ENCODE measurements at places on chromosomes 2 and 18.

- no peak for DNase-seq
Measured at GRCh38 chr2:121746071-121746578, 9.3 kb upstream of the TSN start.

DNA sequence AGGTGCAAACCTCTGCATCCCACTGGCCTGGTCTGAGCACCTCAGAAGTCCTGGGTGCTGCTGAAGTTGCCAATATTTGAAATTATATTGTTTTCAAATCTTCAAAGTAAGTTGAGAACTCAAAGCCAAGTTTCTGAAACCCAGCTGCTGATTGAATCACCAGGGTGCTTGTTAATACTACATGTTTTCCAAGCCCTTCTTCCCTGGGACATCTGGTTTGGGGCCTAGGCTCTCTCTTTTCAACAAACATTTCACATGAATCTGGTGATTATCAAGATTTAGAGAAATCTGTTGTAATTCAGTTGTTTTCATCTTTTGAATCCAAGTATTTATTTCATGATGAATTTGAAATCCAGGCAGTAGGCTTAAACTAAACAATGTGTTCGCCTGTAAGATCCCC, 24.4 kb downstream of the MLPH start:
- no peak for DNase-seq

GRCh38 chr2:144443837-144444817, 75.8 kb downstream of the ZEB2 start:
- no peak for DNase-seq

GRCh38 chr2:61966087-61966727, 60.7 kb downstream of the COMMD1 start:
- DNase-seq, result no peak

DNA sequence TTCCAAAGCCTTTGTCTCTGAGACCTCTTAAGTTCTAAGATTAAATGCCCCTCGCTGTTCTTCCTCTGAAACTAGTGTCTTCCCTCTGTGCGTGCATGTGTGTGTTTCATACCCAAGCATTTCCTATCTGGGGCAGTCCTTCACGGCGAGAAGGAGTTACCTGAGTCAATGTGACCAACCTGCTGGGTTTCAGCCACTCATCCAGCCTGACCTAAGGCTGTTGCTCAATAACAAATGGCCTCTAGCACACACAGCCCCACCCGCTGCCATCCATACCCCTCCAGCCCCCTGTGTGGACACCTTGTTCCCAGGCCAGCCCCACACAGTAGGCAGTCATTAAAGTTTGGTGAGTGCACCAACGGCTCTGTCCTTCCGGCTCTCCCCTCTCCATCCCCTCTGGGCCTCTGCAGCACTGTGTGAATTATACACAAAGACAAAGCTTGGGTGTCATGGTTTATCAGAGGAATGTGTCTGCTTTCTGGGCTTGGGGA, 53.8 kb upstream of the FOSL2 start:
- DNase-seq, result peak; percentile 34

DNA sequence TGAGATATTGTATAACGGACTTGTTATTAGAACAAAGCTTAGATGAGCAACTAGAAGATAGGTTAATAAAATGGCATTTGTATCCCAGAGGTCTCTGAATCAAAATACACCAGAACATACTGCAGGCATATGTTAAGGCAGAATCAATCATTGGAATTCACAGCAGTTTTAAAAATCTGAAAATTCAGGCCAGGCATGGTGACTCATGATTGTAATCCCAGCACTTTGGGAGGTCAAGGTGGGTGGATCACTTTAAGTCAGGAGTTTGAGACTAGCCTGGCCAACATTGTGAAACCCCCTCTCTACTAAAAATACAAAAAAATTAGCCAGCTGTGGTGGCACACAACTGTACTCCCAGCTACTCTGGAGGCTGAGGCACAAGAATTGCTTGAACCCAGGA, 405.2 kb downstream of the ZEB2 start:
- no peak for DNase-seq

DNA sequence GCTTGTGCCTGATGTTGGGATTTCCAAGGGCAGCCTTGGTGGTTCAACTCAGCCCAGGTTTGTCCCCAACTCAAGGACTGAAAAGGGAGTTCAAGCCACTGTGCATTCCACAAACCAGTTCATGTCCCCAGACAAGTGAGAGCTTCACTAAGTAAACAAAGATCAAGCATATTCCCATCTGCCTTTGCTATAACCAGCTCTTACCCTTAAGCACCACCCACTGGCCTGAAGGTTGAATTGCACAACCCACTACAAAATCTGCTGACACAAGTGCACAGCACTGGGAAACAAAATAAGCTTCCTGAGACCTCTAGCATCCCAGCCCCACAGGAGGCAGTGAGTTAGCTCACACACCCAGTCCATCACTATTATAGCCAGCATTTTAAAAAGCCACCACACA, 516.7 kb downstream of the NR4A2 start:
- peak; percentile 9 for DNase-seq

GRCh38 chr2:109260886-109261700, 132.1 kb downstream of the SH3RF3 start:
- no peak for DNase-seq

DNA sequence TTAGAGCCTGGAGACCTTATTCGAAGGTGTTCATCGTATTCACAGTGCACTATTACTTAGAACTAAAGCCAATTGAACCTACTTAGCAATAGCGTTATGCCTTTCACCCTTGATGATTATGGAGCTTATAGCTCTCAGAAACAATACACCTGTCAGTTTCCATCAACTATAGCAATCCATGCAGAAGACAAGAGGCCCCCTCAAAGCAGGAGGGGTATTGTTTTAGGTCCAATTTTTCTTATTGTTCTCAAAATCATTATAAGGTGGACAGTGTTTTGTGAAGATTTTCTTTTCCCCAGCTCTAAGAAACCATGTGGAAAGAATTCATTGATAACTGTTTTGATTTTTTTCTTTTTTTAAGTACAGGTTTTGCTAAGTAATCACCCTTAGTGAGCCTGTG, 135.5 kb downstream of the MEIS1 start:
- no peak for DNase-seq

DNA sequence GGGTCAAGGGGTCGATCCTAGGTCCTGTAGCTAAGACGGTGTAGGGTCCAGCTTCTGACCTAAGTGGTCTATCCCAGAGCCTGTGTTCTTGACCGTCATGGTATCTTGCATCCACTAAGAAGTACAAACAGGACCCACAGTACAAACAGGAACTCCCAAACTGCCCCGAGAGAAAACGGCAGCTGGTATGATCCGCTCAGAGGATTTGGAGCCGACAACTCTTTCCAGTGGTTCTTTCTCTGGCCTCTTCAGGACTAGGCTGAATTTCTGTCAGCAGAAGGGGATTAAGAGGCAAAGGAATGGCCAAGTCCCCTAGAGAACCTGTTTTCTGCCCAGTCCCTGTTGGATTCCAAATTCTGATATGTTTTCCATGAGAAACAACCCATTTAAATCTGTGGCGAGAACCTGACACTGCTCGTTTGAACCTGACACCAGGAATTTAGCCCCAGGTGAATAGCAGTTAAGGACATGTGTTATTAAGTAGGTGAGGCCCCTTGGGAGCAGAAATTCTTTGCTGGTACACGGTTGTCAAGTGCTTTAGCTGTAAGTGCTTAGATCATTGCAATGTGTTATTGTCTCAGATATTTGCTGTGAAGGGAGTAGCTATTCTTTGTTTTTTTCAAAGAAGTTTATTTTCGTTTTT, 50.5 kb upstream of the TXNDC2 start:
- DNase-seq, result no peak

DNA sequence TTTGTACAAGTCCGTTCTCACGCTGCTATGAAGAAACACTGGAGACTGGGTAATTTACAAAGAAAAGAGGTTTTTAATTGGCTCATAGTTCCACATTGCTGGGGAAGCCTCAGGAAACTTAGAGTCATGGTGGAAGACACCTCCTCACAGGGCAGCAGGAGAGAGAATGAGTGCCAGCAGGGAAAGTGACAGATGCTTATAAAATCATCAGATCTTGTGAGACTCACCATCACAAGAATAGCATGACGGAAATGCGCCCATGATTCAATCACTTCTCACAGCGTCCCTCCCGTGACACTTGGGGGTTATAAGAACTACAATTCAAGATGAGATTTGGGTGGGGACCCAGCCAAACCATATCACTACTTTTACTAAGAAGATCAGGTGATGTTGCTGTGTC, 285.8 kb downstream of the TMX3 start:
- DNase-seq, result no peak

GRCh38 chr2:31675485-31675901, 94.8 kb upstream of the SRD5A2 start:
- peak; percentile 11 for DNase-seq

Measured in LoVo (cell line).